ENCODE measurements at places on chromosomes 11 and 22. TPM values are rescaled to one million over a fixed set of nuclear protein-coding genes. Genes with fewer than 3 reads are reported as not detected.

GSTT2B gene
- 16.2 TPM for total RNA-seq

EMID1 gene
- total RNA-seq = 14.7 TPM

- no peak overlapping the region for H3K4me3 ChIP-seq
- no peaks in the 10 kb centered on the region for H3K4me1 ChIP-seq
- no peak for DNase-seq
- H3K27me3 ChIP-seq = no peaks in the 10 kb centered on the region
- H3K27ac ChIP-seq = no peak overlapping the region
Measured at GRCh38 chr11:82942376-82942775, 40.8 kb downstream of the DDIAS start.

DNA sequence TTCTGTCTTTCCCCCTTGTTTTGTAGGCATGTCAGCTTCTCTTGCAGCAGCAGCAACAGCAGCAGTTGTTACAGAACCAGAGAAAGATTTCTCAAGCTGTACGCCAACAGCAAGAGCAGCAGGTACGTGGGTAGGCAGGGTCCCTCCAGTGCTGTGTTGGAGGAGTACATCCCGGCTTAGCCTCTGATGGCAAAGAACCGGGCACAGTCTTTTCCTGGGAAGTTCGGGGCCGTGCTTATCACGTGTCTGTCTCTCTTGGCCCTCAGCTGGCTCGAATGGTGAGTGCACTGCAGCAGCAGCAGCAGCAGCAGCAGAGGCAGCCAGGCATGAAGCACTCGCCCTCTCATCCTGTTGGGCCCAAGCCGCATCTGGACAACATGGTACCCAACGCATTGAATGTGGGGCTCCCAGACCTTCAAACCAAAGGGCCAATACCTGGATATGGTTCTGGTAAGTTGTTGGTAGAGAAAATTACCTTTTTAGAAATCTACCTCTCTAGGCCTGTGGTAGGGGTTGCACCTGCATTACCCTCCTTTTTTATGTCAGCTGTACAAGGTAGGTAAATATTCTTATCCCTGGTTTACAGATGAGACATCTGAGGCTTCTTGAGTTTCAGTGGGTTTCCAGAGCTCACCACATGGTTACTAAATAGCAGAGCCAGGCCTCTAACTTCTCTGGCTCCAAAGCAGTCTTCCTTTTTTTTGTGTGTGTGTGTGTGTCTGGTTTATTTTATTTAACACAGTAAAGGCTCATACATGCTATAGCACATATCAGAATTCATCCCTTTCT lies 45.2 kb upstream of the ADSL start:
- no peak overlapping the region for H3K27ac ChIP-seq
- H3K27me3 ChIP-seq = no peaks in the 10 kb centered on the region
- DNase-seq = no peak
- peaks cover 9% of the 10 kb centered on the region for H3K36me3 ChIP-seq

- DNase-seq = no peak
- no peaks in the 10 kb centered on the region for H3K36me3 ChIP-seq
- H3K4me1 ChIP-seq = no peaks in the 10 kb centered on the region
- H3K27ac ChIP-seq = no peak overlapping the region
- no peaks in the 10 kb centered on the region for H3K27me3 ChIP-seq
Measured at GRCh38 chr22:25555586-25555985, 8.9 kb upstream of the GRK3 start.

- DNase-seq = no peak
- no peaks in the 10 kb centered on the region for H3K27me3 ChIP-seq
- H3K36me3 ChIP-seq = no peaks in the 10 kb centered on the region
- no peak overlapping the region for H3K4me3 ChIP-seq
- no peaks in the 10 kb centered on the region for H3K4me1 ChIP-seq
Measured at GRCh38 chr11:82845356-82846353, 54.6 kb downstream of the PRCP start.

GRCh38 chr11:3617990-3618389 lies 23.8 kb downstream of the ART5 start:
- no peak for DNase-seq
- no peaks in the 10 kb centered on the region for H3K36me3 ChIP-seq
- no peak overlapping the region for H3K27ac ChIP-seq
- H3K4me1 ChIP-seq = no peaks in the 10 kb centered on the region
- H3K27me3 ChIP-seq = no peaks in the 10 kb centered on the region

GRCh38 chr11:78339483-78339882 lies 78.1 kb downstream of the GAB2 start:
- no peak overlapping the region for H3K4me3 ChIP-seq
- no peak overlapping the region for H3K27ac ChIP-seq
- no peaks in the 10 kb centered on the region for H3K36me3 ChIP-seq

DNA sequence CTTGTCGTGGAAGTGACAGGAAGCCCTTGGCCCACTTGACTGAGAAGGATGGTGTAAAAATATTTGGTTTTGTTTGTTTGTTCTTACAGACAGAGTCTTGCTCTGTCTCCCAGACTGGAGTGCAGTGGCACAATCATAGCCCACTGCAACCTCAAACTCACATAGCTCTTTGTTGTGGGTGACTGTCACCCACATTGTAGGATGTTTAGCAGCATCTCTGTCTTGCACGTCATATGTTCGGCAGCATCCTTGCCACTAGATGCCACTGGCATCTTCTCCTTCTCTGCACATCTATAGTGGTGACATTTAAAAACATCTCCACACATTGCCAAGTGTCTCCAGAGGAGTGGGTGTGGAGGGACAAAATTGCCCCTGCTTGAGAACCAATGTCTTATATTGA lies 56.8 kb downstream of the PRR5L start:
- no peaks in the 10 kb centered on the region for H3K36me3 ChIP-seq
- H3K4me3 ChIP-seq = no peak overlapping the region
- DNase-seq = no peak
- no peak overlapping the region for H3K27ac ChIP-seq
- H3K27me3 ChIP-seq = no peaks in the 10 kb centered on the region

GRCh38 chr11:13051257-13051656 lies 42.1 kb downstream of the RASSF10 start:
- no peaks in the 10 kb centered on the region for H3K4me1 ChIP-seq
- no peaks in the 10 kb centered on the region for H3K27me3 ChIP-seq
- no peak overlapping the region for H3K4me3 ChIP-seq
- H3K27ac ChIP-seq = no peak overlapping the region
- no peak for DNase-seq
- no peaks in the 10 kb centered on the region for H3K36me3 ChIP-seq

All from prostate gland (tissue), 2 donors.